Posterior cingulate gyrus (tissue), 11 donors: ENCODE measurements at places on chromosomes 13 and 19.

DNA sequence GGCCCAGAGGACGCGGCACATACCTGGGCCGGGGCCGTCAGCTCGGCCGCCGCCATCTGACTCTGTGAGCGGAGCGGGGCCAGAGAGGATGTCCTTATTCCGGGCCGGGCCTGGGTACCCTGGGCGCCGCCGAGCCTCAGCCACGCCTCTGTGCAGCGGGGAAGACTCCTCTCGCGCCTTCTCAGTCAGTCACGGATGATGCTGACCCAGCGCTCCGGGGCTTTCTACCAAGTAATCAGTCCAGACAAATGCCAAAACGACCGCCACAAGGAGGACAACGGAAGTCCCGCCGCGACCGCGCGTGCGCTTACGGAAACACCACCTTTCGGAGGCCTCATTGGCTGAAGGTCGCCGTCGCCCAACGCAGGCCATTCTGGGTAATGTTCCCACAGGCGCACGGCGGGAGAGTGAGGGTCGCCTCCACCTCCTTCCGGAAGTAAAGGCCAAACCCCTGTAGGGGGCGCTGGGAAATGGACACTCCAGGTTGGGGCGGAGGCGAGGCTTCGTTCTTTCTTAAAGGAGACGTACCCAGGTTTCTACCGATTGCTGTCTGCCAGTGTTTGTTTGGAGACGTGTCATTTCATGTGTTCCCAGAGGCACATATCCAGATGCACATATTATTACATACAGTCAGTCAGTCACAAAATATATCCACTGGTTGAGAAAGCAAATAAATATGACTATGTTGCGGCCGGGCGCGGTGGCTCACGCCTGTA is at the start of gene ZNF256:
Gene ZNF256 (minus strand): TSS at position 288 of the 716 bp plus-strand sequence. CDS start 232 bp downstream, at position 56.
- DNase-seq, result peak; percentile 87

DNA sequence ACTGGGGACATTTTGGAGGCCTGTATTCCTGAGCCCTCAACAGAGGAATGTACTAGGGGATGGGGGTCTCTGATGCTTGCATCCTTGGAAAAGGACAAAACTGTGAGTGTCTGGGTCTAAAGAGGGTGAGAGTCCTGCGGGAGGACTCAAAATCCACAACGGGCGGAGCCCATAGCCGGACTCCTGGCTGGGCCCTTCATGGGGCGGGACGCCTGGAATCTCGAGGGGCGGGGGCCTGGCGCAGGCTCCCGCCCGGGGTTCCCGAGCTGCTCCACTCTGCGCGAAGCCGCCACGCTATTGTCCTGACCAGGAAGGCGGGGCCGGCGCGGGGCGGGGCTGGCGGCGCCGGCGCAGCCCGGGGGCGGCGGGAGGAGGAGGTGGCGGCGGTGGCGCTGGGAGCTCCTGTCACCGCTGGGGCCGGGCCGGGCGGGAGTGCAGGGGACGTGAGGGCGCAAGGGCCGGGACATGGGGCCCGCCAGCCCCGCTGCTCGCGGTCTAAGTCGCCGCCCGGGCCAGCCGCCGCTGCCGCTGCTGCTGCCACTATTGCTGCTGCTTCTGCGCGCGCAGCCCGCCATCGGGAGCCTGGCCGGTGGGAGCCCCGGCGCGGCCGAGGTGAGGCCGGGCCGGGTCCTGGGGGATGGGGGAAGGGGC is at the start of gene APLP1:
Gene APLP1 (plus strand): TSS at position 403 of the 651 bp plus-strand sequence. CDS start 63 bp downstream, at position 466.
- peak; percentile 87 for DNase-seq

DNA sequence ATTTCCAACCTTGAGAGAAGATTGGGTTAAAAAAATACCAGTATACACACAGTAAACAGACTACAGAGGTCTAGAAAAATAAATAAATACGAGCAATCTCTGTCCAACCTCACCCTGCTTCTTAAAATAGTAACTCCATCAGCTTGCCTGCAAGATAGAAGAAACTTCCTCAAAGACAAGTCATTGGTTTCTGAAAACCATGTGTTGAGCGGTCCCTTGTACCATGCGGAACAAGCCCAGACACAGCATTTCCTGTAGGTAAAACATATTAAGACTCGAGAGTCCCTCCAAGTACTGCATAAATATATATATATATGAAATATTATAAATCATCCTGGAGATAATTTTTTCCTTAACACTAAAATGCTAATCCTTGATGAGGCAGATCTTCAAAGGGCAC is 157.4 kb downstream of the MZT1 start:
- DNase-seq, result no peak

- no peak for DNase-seq
These were observed 20.9 kb downstream of the CAPS start for GRCh38 chr19:5934774-5935472.

DNA sequence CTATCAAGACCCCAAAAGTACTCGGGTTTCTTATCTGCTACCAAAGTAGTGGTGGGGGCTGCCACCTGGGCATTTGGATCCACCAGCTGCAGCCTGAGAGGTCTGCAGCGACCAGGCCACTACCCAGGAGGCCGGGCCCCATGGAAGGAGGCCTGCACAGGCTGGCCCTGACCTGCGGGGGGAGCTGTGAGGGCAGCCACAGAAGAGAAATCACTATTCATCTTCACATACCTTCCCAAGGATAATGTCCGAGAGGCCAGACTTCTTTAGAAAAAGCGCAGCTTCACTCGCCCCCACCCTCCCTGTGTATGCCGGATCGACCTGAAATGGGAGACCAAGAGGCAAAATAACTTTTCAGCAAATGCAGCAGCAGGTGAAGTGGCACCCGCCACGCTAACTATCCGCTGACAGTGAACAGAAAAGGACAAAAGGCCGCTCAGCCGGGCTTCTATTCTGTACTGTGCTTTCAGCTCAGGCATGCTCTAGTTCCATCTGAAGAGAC is 30.1 kb downstream of the EPS15L1 start:
- no peak for DNase-seq

DNA sequence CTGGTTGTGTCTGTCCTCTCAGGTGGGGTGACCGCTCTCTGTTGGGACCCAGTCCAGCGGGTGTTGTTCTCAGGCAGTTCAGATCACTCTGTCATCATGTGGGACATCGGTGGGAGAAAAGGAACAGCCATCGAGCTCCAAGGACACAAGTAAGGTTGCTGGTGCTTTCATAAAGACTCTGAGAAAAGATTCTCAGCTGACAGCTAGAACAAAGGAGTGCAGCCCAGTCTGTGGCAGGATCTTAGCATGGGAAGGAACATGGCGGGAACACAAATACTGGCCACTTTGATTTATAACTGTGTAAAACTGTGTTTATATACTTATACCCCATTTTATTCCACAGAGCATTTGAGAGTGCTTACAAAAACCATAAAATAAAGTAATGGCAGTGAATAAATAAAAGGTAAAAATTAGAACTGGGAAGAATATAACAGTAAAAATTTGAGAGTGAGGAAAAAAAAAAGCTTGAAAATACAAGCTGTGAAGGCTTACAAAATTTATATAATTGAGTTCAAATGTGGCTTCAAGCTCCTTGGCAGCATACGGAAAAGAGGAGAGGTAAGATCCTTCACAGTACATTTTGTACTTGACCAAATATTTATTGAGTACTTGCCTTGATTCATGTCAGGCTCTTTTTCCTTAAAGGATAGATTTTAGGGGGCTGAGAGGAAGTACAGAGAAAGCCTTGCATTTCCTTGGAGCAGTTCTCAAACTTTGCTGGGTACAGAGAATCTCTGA is 64.8 kb downstream of the DHRS12 start:
- DNase-seq, result no peak

DNA sequence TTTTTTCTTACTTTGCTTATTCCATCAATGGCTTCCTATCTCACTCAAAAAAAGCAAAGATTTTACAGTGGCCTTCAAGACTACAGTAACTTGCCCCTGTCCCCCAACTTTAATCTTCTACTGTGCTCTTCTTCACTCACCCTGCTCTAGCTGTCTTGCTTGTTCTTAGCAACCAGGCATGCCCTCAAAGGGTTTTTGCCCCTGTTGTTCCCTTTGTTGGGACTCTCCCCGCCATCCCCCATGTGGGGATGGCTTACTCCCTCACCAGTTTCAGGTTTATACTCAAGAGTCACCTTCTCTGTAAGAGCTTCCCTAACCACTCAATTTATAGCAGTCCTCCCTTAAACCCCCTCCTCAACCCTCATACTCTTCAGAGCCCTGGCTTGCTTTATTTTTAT is 5.4 kb downstream of the MTMR6 start:
- no peak for DNase-seq

GRCh38 chr13:77508959-77509620 is 26.4 kb upstream of the SCEL start:
- DNase-seq, result no peak

- no peak for DNase-seq
These were observed 7.2 kb downstream of the PLEKHF1 start for GRCh38 chr19:29672319-29672932.

GRCh38 chr13:99227331-99227900 is 26.8 kb downstream of the UBAC2 start:
- no peak for DNase-seq

GRCh38 chr13:105956921-105957320 is 578.5 kb downstream of the EFNB2 start:
- DNase-seq, result peak; percentile 8

DNA sequence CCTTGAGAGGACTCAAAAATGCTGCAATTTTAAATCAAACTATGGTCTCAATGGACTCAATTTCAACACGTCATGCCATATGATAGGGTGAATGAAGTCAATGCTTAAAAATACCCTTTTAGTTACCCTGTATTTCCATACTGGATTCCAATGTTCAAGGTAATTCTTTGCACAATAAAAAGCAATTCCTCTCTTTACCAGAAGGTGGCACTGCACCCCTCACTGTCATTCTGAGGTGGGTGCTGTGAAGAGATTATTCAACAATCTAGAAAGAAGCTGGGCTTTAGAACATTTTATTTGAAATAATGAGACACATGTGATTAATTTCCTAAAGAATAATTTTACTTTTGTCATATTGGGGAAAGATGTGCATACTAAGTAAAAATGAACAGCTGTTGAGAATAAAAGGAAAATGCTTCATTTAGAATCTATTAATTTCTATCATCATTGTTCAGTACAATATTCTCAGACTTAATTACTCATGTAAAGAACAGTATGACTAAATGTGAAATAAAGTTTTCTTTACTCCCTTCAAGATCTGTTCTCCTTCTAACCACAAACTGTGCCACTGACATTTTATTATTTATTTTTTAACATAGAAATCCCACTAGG is 789.1 kb downstream of the GPC5 start:
- DNase-seq, result no peak

DNA sequence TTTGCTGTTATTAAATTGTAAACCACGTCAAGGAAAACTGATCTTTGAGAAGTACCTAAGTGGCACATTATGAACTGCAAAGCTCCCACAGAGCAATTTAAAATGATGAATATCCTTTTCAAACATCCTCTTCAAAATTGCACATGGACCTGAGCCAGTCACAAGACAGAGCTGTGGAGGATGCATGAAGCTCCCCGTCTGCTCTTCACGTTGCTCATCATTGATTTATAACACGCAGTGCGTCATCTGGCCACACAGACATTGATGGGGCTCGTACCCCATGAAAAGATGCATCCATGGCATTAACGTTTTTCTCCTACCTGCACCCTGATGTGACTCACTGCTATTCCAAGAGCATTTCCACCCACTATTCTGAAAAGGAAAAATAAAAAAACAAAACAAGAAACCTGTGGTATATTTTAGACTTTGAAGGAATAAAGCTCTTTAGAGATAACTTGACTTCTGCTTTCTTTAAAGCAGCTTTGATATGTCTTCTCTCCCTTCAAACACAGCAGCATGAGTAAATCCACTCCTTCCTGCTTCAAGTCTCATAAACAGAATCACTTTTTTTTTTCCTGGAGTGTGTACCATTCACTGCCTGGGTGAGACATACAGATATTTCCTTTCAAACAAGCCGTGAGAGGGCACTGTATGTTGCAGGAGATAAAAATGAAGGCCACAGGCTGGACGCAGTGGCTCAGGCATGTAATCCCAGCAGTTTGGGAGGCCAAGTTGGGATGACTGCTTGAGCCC is 7.2 kb upstream of the SERTM1 start:
- no peak for DNase-seq

GRCh38 chr13:37306778-37307544 is 201.5 kb upstream of the CSNK1A1L start:
- DNase-seq, result no peak

DNA sequence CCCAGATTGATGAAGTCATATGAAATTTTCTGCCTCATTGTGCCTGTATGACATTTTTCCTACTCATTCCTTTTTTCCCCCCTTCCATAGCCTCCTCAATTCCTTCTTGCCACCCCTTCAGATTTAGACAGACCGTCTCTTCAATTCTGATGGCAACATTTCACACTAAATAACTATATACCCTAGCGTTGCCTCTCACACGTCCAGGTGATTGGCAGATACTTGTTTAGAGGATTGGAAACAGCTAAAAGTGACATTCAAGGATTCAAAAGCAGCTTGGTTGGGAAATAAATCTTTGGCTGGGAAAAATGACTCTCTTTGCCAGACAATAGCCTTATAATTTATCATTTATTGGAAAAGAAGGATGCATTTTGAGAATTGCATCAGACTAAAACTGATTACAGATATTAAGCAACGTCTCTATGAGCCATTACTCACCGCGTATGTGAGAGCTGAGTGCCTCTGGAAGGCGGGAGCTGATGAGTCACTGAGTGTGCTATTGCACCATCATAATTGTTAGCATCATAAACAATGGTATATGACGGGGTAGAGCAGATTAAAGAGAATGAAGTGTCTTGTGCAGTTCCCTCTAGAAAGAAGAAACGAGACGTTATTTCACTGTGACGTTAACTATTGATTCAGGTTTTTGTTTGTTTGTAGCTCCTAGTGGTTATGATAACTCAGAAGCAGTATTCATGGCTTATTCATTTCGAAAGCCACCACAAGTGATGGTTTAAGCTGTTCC is 61.1 kb upstream of the FAM216B start:
- no peak for DNase-seq
